ENCODE measurements at places on chromosomes 1 and 21.

DNA sequence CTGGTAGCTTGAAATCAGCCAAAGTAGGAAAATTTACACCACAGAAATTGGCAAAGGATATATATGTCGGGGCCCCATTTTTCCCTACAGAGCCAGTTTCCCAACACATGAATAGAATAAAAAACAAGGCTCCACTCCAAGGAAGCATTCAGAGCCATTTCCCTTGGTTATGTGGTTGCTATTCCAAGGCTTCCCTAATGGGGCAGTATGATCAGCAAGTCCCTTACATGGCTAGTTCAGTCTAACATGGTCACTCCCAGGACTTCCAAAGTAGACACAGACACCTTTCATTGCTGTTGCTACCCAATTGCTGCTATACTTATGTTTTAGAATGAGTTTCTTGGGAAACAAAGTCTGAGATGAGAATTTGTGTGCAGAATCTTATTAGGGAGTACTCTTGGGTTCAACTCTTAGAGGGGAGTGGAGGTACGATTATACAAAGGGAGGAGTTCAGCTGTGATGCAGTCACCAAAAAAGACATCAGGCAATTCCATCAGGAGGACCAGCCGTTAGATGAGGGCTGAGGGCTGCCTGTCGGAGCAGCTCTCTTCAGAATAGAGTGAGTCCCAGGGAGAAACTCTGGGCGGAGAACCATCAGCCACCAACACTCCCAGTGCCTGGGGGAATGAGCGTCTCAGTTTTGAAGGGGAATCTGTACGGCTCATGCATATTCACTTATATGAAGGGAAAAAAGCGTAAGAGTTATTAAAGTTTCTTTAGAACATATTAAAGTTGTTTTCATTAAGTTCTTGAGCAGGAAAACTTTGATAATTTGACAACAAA lies 92.9 kb downstream of the C21orf91 start:
- DNase-seq: no peak

- no peak for DNase-seq
These were observed 37.8 kb upstream of the PRSS38 start for GRCh38 chr1:227777646-227778045.

DNA sequence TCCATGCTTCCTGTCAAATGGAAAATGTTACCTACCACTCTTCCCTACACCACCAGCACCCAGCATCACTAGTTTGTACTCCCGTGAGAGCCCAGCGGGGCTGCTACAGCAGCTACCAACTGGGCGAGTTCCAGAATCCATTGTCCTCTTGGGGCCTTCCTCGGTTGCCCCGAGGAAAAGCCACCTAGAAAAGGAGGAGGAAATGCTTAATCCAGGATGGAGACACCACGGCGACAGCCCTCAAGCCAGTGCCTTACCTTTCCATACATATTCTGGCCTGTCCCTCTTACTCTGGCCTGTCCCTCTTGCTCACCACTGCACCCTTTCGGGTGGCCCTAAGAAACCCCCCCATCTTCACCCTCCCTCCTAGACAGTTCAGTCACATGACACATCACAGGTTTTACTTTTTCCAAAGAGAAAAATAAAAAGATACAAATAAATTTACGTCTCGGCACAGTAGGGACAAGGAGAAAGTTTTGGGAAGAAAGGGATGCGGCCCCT lies 478 bp downstream of the RIT1 start:
- DNase-seq: no peak

GRCh38 chr1:201299968-201300367 lies 16.7 kb downstream of the PKP1 start:
- no peak for DNase-seq

- no peak for DNase-seq
These were observed 177.5 kb downstream of the ZZZ3 start for GRCh38 chr1:77504986-77505385.

DNA sequence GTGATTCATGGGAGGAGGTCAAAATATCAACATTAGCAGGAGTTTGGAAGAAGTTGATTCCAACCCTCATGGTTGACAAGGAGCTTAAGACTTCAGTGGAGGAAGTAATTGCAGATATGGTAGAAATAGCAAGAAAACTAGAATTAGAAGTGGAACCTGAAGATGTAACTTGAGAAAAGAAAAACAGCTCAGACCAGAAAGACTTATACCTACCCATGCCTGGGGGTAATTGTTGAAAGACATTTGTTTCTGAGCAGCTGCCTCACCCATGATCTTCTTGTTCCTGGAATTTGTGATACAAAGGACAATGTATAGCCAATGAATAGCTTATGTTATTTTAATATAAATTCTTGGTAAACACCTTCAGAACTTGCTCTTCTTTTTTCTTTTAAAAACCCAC lies 128.6 kb downstream of the LRIG2 start:
- no peak for DNase-seq

DNA sequence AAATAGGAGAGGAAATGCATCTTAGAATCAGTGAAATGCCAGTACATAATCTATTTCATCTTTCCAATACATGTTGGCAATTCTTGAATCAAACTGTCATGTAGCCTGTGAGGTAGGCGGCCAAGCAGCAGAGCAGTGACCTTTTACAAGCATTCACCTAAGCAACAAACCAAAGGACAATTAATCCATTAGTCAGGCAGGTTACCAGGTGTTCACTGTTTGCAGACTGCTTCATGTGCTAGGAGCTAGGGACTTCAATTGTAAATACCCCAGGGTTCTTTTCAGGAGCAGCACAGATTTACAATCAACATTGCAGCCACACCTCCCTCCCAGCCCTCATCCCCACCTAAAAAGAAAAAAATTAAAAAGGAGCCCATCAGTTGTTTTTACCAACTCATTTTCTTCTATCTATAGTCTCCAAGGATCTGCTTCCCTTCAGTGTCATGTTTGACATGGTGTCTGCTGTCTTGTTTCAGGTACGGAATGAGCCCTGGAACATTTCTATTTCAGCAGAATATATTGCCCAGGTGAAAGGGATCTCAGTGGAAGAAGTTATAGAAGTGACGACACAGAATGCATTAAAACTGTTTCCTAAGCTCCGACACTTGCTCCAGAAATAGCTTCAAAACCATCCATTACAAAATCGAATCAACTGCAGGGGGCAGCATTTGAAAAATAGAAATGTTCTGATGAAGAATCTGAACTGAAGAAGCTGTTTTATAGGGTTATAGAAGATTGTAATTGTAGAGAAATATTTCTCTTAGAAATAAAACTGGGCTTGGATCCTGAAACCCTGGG lies 23.0 kb downstream of the TATDN3 start:
- DNase-seq: no peak

- no peak for DNase-seq
These were observed 13.4 kb downstream of the PKN2 start for GRCh38 chr1:88697503-88697902.

- DNase-seq: no peak
These were observed 150.7 kb downstream of the CLIC6 start for GRCh38 chr21:34819357-34819999.

- no peak for DNase-seq
These were observed 540 bp downstream of the BCAN start for GRCh38 chr1:156642265-156643048.

GRCh38 chr21:42042651-42043050 lies 28.5 kb upstream of the UMODL1 start:
- DNase-seq: no peak

GRCh38 chr1:40247655-40248054 lies at the start of gene TMCO2:
Gene TMCO2, plus strand, starts transcription at chr1:40247937. Its CDS starts 57 bp downstream, at chr1:40247994.
- DNase-seq: no peak

- no peak for DNase-seq
These were observed 234.5 kb upstream of the HOOK1 start for GRCh38 chr1:59580257-59580656.

GRCh38 chr1:108199201-108199691 lies 897 bp downstream of the SLC25A24 start:
- DNase-seq: no peak

- no peak for DNase-seq
These were observed 3.2 kb upstream of the MAP1LC3C start for GRCh38 chr1:242002072-242002471.

- no peak for DNase-seq
These were observed 11.8 kb upstream of the RALGPS2 start for GRCh38 chr1:178713259-178713658.

DNA sequence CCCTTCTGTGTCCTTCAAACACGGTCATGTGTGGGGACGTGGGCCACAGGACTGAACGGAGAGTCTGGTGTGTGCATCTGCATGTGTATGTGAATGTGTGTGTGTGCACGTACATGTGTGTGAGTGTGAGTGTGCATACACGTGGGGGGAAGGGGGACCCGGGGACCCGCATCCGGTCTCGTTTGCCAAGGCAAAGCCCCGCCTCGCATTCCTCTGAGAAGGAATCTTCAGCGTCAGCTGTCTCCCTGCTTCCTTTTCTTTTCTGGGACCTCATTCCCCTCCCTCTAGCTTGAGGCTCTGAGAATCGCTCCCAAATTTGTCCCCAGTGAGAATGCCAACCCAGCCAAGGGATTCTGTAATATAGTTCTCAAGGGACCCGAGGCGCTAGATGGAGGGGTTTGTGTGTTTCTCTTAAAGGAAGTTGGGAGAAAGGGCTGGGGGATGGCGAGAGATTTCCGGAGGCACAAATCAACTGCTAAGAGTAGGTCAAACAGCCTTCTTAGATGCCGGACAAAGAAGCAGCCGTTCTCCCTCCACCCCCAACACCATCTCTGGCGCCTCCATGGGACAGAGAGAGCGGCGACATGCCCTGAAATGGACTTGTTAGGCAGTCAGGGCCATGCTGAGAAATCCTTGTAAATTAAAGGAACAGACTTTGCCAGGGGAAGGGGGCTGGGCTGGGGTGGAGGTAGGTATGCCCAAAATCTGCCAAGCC lies 6.6 kb downstream of the IFFO2 start:
- no peak for DNase-seq

DNA sequence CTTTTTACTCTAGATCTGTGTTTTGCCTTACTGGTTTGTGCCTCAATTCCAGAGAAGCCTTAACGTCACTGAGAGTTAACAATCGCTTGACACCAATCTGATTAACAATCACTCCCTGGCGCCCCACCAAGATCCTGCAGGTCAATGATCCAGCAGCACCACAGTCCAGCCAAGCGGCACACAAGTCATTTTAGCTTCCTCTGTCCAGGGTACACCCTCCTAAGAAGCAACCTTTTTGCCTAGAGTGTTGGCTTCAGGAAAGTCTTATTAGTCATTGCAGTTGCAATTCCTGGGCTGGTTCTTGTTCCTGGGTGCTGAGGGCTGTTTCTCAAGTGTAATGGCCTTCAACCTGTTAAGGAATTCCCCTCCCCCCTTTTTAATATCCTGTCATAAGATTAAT lies 323.0 kb upstream of the USP25 start:
- no peak for DNase-seq

DNA sequence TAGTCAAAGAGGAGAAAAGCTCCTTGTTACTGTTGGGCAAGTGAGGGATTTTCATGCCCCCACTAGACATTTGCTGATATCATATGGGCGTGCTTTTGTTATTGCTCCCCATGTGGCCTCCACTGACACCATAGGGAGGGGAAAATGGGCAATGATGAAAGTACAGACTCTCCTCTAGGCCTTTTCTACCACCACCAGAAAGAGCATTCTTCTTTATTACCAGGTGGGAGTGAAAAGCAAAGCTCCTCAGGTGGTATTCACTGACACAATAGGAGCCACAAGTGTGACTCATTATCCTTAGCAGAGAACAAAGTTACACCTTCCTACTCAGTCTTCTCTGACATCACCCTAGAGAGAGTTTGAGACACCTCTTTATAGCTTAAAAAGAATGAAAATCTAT lies 667.1 kb downstream of the LTN1 start:
- DNase-seq: no peak

DNA sequence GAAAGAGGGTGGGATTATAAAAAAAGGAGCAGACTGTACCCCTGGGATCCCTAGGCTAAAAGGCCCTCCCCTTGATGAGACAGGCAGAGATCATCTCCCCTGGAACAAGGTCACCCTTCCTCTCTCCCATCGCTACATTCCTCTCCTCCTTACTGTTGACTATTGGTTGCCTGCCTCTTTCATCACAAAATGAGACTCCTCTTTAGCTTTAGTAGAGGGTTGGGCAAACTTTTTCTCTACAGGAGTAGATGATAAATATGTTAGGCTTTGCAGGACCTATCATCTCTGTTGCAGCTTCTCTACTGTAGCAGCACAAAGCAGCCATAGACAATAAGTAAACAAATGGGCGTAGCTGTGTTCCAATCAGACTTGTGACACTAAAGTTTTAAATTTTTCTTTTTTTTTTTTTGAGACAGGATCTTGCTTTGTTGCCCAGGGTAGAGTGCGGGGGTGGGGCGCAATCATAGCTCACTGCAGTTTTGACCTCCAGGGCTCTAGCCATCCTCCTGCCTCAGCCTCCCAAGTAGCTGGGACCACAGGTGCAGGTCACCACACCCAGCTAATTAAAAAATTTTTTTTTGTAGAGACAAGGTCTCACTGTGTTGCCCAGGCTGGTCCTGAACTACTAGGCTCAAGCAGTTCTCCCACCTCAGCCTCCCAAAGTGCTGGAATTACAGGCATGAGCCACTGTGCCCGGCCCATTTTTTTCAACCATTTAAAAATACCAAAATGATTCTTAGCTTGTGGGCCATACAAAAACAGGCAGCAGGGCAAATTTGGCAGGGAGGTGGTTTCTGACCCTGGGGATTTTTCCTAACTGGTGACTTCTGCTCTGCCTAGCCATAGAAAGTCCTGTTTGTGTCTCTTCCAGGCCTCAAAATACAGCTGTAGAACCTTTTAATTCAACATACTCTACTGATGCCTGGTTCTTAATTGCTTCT lies 15.1 kb downstream of the MCL1 start:
- no peak for DNase-seq
